ENCODE measurements at places on chromosomes 5 and 9.

DNA sequence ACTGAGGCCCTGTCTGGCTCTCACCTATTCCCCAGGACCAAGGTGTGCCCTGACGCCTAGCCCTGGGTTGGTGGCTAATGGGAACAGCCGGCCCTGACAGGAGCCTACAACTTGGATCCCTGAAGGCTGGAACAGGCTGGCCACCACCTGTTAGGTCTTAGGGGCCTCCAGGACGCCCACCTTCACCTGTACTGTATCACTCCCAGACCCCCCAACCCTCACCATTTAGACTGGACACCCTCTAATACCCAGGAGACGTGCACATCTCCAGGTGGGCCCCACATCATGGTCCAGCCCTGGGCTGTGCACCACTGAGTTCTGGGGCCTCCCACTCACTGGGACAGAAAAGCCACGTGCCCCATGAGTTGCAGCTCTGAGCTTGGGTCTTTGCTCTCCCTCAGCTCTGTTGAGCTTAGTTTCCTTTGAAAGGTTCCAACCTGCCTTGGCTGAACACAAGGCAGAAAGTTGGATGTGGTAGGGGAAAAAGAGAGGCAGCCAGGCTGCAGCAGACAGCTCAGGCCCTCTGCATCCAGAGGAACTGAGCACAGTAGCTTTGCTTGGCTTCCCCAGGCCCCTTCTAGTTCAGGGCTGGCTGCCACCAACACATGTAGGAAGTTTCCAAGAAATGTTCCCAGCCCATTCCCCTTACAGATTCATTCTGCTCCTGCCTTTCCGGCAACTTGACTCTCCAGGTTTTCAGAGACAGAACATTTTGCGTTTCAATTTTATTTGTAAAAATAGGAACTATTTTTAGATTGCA lies 116.8 kb upstream of the TBC1D2 start:
- DNase-seq, result no peak

- no peak for DNase-seq
Measured at GRCh38 chr5:103646698-103647614, 84.4 kb upstream of the NUDT12 start.

DNA sequence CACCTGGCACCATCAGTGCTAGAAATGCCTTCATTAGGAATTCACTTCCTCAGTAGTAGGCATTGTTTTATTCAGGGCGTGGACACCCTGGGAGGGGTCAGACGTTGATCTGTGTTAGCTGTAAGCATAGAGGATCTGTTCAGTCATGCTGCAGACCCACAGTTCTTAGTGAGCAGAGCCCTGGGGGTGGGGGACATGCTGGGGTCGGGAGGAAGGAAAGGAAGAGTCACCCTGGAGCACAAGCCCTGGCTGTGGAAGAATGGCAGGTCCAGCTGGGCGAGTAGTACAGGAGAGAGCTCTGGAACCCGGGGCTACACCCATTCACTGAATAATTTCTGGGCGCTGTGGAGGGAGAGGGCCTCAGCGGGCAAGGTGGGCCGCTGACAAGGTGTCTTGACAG lies 172.5 kb downstream of the FSTL4 start:
- no peak for DNase-seq

- no peak for DNase-seq
Measured at GRCh38 chr5:159911349-159911748, 4.9 kb upstream of the ADRA1B start.

GRCh38 chr9:113227436-113227835 lies 6.1 kb downstream of the SLC31A1 start:
- DNase-seq, result no peak

DNA sequence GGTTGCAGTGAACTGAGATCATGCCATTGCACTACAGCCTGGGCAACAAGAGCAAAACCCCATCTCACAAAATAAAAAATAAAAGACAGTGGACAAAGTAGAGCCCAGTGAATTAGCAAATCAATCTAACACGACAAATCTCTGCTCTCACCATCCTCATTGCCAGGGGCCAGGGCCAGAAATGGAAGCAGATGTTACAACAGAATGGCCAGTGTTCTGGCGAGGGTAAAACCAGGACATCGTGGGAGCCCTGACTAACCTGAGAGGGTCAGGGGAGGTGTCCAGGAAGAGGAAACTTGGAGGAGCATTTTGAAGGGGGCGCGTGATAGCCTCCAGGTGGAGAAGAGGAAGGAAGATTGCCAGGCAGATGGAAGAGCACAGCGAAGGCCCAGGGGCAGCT lies 58.4 kb downstream of the NEURL1B start:
- no peak for DNase-seq

DNA sequence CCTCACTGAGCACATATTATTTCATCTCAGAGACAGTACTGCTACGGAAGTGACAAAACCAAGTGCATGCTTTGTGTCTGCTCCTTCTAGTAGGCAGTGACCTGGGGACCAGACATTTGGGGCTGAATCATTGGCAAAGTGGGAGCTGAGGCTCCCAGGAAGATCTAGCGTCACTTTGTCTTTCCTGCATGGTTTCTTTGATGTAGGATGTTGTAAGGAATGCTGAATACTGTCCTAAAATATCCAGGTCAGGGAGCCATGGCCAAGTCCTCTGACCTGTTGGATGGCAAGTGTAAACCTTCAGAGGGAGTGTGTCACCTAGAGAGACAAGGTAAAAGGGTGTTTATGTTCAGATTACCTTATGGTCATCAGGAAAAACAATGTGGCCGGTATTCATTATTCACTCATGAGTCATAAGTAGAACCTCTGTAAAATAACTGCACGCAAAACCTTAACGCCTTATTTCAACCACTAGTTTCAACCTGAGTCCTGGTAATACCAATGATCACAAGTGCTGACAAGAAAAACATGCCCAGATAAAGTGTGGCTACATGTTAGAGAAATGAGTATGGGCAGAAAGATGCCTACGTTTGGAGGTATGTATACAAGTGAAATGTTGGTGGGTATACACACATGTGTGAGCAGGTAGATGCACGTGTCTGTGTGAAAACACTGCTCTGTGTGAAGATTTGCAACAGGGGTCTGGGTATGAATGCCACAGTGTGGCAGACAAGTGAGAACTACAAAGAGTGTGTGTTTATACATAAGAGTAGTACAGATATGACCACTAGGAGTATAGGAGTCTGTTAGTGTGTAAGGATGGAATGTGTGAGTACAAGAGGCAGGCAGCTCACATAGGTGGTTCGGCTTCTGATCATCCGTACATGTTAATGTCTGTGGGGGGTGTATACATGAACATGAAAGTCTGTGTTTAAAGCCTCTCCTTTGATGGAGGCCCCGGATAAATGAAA lies 263.9 kb downstream of the SPOCK1 start:
- no peak for DNase-seq

- no peak for DNase-seq
Measured at GRCh38 chr5:90696153-90696552, 137.6 kb downstream of the ADGRV1 start.

DNA sequence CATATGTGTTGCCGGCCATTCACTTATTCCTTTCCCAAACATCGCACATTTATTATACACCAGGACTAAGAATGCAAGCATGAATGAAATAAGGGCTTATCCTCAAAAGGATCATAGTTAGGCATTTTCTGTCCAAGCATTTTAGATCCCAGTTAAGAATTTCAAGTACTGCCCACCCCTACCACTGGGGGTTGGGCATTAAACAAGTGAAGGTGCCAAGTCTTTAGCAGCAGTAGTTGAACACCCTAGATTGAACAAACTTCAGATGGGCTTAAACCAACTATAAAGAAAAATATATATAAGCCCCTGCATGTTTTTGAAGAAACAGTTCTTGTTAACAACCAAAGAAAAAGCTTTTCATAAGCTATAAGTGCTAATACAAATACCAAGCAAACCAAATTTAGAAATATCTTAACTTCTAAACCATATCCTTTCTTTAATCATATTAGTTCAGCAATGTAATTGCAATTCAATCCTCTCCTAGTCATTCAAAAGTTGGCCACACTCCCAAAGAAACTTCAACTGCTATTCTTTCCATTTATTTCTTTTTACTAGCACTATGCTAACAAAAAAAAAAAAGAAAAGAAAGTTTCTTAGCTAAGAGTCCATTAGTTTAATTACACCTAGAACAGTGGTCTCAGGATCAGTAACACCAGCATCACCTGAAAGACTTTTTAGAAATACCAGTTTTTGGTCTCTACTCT lies 149.8 kb downstream of the MLLT3 start:
- DNase-seq, result no peak

GRCh38 chr9:87211669-87212068 lies 264.4 kb upstream of the GAS1 start:
- DNase-seq, result no peak

- DNase-seq, result no peak
Measured at GRCh38 chr5:79062436-79062835, 7.0 kb downstream of the DMGDH start.

- no peak for DNase-seq
Measured at GRCh38 chr9:137683262-137683864, 64.6 kb downstream of the EHMT1 start.

DNA sequence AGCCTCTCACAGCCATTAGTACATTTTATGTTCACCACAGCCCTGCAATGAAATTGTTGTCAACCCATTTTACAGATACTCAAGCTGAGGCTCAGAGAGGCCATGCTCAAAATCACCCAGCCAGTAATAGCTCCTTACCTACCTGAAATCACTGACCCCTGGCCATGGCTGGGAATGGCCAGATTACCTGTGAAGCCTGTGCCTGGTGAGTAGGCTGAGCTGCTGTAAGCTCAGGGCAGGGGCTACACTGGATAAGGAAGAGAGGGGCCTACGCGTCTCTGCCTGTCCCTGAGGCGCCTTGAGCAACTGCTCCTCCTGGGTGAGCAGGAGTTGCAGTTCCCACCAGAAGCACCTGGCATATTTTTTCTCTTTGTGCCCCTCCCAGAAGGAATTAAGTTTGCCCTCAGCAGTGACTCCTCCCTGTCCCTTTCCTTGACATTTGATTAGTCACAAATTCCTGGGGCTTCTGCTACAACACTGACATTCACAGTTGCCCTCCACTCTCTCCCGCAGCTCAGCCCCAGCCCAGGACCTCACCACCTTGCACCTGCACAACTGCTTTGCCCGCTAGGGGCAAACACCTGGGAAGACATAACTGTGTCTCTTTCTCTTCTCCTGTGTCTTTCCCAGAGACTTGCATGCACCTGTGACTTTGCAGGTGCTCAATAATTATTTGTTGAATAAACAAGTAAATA lies 5.7 kb downstream of the CLTB start:
- no peak for DNase-seq
